ENCODE measurements at places on chromosomes 4 and X.
A peak's percentile ranks its signal among the peaks of the same experiment; 100 is the strongest.

DNA sequence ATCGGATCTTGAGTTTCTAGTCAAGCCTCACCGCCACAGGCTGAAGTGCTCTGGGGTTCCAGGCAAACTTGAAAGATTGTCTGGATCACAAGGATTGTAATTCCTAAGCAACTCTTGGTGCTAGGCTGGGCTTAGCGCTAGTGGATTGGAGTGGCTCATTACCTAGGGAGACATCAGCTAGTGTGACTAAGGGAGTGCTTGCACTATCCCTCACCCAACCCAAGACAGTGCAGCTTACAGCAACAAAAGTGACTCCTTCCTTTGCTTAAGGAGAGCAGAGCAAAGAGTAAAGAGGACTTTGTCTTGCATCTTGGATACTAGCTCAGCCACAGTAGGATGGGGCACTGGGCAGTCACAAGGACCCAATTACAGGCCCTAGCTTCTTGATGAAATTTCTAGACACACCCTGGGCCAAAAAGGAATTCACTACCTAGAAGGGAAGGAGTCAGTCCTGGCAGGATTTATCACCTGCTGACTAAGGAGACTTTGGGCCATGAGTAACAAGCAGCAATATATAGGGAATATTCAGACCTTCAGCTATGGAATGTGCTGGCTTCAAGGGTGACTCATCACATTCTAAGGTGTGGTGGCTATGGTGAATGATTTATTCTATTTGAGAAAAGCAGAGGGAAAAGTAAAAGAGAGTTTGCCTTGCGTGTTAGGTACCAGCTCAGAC is 1212.4 kb downstream of the PCDH18 start:
- DNase-seq, result no peak

- DNase-seq, result no peak
These were observed 520 bp upstream of the SRP72 start for GRCh38 chr4:56466910-56467283.

DNA sequence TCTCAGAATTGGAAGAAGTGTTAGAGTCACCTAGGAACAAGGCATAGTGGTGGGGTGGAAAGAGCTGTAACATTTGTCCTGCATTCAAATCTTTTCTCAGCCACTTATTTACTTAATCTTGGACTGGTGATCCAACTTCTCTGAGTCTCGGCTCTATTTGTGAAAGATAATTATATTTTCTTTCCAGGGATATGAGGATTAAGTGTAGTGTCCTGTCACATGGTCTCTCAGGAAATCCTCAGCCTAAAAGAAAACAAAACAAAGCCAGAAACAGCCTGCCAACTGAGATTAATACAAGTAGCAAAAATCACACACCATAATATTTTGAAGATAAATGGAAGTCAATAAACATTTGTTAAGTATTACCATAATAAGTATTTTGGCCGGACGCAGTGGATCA is 33.3 kb upstream of the ETNPPL start:
- no peak for DNase-seq

DNA sequence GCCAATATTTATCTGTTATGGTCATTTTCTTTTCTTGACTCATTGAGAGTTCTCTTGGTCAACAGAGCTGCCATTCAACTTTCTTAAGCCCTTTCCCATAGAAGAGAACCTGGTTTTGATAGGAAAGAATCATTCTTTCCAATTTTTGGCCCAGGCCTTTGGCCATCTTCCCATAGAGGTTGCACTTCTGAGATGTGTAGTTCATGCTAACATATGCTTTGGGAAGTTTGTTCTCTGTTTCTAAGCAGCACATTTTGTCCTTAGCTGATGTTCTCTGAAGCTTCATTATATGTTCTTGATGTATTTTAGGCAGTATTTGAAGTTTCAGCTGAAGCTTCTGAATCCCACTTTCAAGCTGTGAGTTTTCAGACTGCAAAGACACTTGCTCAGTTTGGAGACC is 161.1 kb downstream of the VEGFC start:
- DNase-seq, result no peak

- no peak for DNase-seq
These were observed 305.5 kb upstream of the TACR3 start for GRCh38 chr4:104025251-104025650.

- no peak for DNase-seq
These were observed 138.9 kb downstream of the PTTG2 start for GRCh38 chr4:38099020-38099600.

GRCh38 chrX:148661035-148661434 is 160.6 kb downstream of the AFF2 start:
- no peak for DNase-seq

DNA sequence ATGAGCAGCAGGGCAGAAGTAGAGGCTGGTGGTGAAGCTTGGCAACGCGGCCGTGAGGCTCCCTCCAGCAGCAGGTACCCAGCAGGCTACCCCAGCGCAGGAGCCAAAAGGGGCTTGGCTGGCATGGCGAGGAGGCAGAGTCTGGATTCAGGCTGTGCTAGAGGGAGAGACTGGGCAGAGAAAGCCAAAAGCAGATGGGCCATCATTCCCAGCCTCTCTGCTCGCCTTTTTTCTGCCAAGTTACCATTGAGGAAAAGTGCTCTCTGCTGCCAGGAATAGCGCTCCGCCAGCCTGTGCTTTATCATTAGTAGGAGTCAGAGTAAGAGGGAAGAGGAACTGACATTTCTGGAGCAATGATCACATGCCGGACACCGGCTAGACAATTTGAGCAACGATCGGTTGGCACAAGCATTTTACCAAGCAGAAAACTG is 28.7 kb upstream of the MAP3K15 start:
- no peak for DNase-seq

- DNase-seq, result no peak
These were observed 163.0 kb downstream of the FAM13A start for GRCh38 chr4:88893961-88894360.

GRCh38 chr4:6689506-6689960 is 4.1 kb upstream of the S100P start:
- no peak for DNase-seq

- DNase-seq, result no peak
These were observed 637.3 kb downstream of the ADGRL3 start for GRCh38 chr4:61837395-61837794.

DNA sequence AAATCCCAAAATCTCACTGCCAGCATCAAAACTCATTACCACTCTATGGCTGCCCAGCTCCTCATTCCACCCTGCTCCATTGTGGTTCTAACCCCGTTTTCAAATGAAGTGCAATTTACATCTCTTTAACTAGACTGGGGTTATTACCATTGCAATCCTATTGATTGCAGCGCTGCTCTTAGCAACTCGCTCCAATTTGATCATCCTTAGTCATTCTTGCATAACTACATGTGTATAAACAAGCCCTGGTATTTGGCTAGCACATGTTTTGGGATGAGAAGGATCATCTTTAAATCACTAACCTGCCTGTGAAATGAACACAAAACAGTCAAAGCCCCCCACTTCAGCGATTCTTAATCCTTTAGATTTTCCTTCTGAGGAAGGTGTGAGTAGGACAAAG is 340.1 kb upstream of the PPARGC1A start:
- DNase-seq, result no peak

GRCh38 chrX:75158054-75158453 is 2.0 kb upstream of the ABCB7 start:
- DNase-seq, result no peak

GRCh38 chrX:43741843-43742573 is 85.9 kb downstream of the MAOA start:
- no peak for DNase-seq

GRCh38 chrX:45077748-45078424 is 122.8 kb downstream of the DIPK2B start:
- DNase-seq, result peak; percentile 2

DNA sequence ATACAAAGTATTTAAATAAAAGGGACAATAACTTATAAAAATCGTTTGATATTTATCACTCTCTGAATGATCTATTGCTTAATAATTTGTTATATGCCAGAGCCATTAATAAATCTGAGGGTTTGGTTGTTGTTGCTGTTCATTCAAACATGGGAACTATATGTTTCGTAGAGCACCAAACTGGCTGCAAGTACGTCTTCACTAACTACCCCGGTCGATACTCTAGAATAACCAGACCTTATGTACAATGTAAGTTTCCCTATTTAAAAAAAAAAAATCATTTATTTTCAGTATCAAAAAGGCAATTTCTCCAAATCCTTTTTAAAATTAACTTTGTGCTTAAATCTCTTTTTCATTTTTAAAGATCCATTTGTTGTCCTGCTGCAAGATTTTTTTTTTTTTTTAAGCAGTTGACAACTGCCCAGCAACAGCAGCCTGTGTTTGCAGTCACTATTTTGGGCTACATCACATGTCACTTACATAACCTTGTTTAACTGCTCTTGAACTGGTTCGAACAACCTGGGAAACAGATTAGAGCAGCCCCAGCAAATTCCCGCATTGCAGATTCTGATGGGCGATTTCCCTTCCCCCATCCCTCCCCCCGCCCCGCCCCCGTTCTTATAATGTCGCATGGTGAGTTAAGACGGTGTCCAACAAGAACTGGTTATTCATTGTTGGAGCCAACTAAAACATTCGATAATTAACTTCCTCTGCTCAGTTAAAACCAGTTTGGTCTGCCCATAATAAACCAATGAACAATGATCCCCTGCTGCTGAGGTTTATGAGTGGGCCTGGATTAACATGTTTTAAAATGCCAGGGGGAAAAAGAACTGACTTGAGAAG is 238.9 kb downstream of the NR3C2 start:
- DNase-seq, result no peak

DNA sequence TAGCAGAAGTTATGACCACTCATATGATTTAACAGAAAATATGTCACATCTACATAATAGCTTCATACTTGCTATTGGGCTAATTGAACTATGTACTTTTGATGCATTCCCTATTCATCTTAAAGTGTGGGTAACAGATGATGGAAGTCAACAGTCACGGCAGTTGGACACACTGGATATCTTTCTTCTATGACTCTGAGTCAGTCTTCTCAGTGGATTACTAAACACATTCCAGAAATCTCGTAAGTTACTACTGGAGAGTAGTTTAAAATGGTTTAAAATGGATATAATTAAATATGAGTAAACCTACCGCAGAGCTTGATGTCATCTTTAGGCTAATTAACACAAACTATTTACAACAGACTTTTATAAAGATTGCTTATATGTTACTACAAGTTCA is 30.1 kb upstream of the CFAP299 start:
- no peak for DNase-seq

GRCh38 chr4:77072195-77072753 is 3.5 kb downstream of the CCNI start:
- peak; percentile 49 for DNase-seq

- DNase-seq, result no peak
These were observed 21.9 kb downstream of the BMX start for GRCh38 chrX:15522464-15522863.

- no peak for DNase-seq
These were observed 100.9 kb upstream of the AFAP1 start for GRCh38 chr4:8040607-8041006.

DNA sequence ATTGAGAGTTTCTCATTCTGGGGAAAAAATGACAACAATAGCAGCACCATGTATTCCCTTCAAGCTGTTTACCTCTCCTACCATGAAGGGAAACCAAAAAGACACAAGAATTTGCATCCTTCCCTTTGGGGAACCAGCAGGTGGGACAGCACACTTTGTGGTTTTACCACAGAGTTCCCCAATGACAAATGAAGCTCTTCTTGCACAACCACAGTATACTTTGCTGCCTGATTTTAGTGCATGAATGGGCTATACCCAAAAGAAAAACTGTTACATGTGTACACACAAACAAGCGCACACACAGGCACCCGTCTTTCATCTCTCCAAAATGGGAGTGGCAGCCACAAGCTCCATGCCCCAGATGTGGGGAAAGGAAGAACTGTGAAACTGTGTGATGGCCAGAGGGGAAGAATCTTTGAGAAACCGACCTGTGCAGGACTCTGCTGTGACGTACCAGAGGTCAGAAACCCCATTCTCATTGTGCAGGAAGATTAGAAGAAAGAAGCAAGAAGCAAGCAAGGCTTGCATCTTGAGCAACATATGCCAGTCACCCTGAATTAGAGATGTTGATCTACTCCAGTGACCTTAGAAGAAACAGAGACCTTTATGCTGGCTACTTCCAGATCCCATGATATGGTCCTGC is 2.7 kb upstream of the MAML3 start:
- DNase-seq, result peak; percentile 25

- no peak for DNase-seq
These were observed 166.8 kb downstream of the BCOR start for GRCh38 chrX:39930786-39931528.

GRCh38 chrX:148632444-148632843 is 132.0 kb downstream of the AFF2 start:
- no peak for DNase-seq

GRCh38 chr4:127165971-127166370 is 466.8 kb upstream of the INTU start:
- DNase-seq, result no peak

GRCh38 chrX:9642270-9642995 is 123.2 kb downstream of the GPR143 start:
- no peak for DNase-seq

- DNase-seq, result no peak
These were observed at the start of gene CT55 for GRCh38 chrX:135170877-135171519. Gene CT55, minus strand, starts transcription at chrX:135171398. Its CDS starts 227 bp downstream, at chrX:135171171.

DNA sequence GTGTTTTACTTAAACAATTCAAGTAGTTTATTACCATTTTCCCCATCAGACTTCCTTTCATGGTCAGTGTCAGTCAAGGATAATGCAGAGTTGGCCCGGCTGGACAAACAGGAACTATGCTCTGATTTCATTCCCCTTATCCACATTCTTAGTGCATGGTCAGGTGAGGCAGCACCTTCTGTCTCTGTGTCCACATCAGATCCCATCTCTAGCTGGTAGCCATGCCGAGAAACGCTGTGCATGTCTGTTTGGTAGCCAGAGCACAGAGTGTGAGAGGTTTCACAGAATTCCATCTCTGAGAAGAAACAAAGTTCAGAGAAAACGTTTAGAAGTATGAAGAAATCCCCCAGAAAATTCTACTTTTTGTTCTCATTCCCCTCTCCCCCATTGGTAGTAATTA is 423.7 kb upstream of the TEX13C start:
- no peak for DNase-seq

GRCh38 chrX:103913356-103914020 is 48.9 kb upstream of the TMSB15B start:
- DNase-seq, result no peak

GRCh38 chr4:1018147-1019020 is 7.0 kb downstream of the FGFRL1 start:
- no peak for DNase-seq

GRCh38 chr4:60019180-60019579 is 1180.9 kb upstream of the ADGRL3 start:
- no peak for DNase-seq

GRCh38 chr4:181998398-181999295 is 244.6 kb upstream of the TENM3 start:
- DNase-seq, result no peak

GRCh38 chr4:183765251-183765911 is 106.3 kb downstream of the TRAPPC11 start:
- no peak for DNase-seq

GRCh38 chr4:54189140-54189539 is 40.0 kb upstream of the PDGFRA start:
- no peak for DNase-seq

Data from CD4-positive, alpha-beta T cell treated with Interleukin-15 for 4 hours (primary cell).